ENCODE measurements at places on chromosomes 16 and 17. TPM values are rescaled to one million over a fixed set of nuclear protein-coding genes. Genes with fewer than 3 reads are reported as not detected.

Gene IL34
- total RNA-seq = 2.0 TPM

Gene ZFP3
- total RNA-seq = 1.8 TPM

Gene CRHR1
- not detected for total RNA-seq

Gene GLTPD2
- not detected for total RNA-seq

Gene DPH1
- total RNA-seq = 8.5 TPM

Gene OR4D1
- total RNA-seq = not detected

Gene SPATA22
- total RNA-seq = not detected

Gene TEX14
- under 0.01 TPM for total RNA-seq

Gene CNTD1
- under 0.01 TPM for total RNA-seq

Gene ODAD4
- under 0.01 TPM for total RNA-seq

Gene CACNG5
- not detected for total RNA-seq

Gene RGS11
- total RNA-seq = 0.20 TPM

Gene METTL16
- total RNA-seq = 7.8 TPM

Gene EPOP
- 0.40 TPM for total RNA-seq

Gene SYT17
- total RNA-seq = 4.4 TPM

Gene WNT9B
- total RNA-seq = not detected

Gene RHBDF1
- total RNA-seq = 12.6 TPM

Gene CD300C
- not detected for total RNA-seq

Gene PDILT
- not detected for total RNA-seq

Gene SLC6A2
- total RNA-seq = not detected

Gene ARL5C
- total RNA-seq = not detected

Gene PIRT
- total RNA-seq = not detected

Gene SPAG7
- total RNA-seq = 51.2 TPM

Gene DNASE1
- 7.2 TPM for total RNA-seq

Gene ZNF469
- 0.44 TPM for total RNA-seq

Gene FKBP10
- 95.7 TPM for total RNA-seq

Gene SLC16A5
- 2.0 TPM for total RNA-seq

Gene BEAN1
- total RNA-seq = not detected

Gene SOX8
- total RNA-seq = 0.60 TPM

Gene TXNDC11
- 23.8 TPM for total RNA-seq

Gene CAPNS2
- 0.20 TPM for total RNA-seq

Gene CLEC18A
- not detected for total RNA-seq

Gene UTS2R
- not detected for total RNA-seq

Gene GAS2L2
- under 0.01 TPM for total RNA-seq

Gene GCGR
- total RNA-seq = not detected

Gene TMEM186
- 4.8 TPM for total RNA-seq

Gene CDK5RAP3
- 50.3 TPM for total RNA-seq

Gene CSH1
- total RNA-seq = not detected

Gene PPL
- 2.4 TPM for total RNA-seq

Gene NACA2
- total RNA-seq = not detected

Gene MSLN
- 0.20 TPM for total RNA-seq

Gene RDM1
- total RNA-seq = not detected

Gene CDC6
- 8.3 TPM for total RNA-seq

Gene KCNG4
- total RNA-seq = not detected

Gene UBB
- total RNA-seq = 2,180 TPM

Gene TRPV2
- total RNA-seq = 23.2 TPM

Gene FNDC8
- total RNA-seq = not detected

Gene C17orf50
- not detected for total RNA-seq

Gene USH1G
- total RNA-seq = not detected

Gene TMEM235
- 0.22 TPM for total RNA-seq

Gene RCVRN
- total RNA-seq = not detected

Gene ESRP2
- total RNA-seq = 1.6 TPM

Gene TBC1D3E
- total RNA-seq = not detected

Gene KCNH6
- under 0.01 TPM for total RNA-seq

Gene SALL1
- under 0.01 TPM for total RNA-seq

Gene CACNB1
- 0.65 TPM for total RNA-seq

Gene KRTAP4-4
- total RNA-seq = not detected

Gene MFSD11
- 21.1 TPM for total RNA-seq

Gene SRL
- total RNA-seq = 0.20 TPM
